ENCODE measurements at places on chromosomes 4 and X.

DNA sequence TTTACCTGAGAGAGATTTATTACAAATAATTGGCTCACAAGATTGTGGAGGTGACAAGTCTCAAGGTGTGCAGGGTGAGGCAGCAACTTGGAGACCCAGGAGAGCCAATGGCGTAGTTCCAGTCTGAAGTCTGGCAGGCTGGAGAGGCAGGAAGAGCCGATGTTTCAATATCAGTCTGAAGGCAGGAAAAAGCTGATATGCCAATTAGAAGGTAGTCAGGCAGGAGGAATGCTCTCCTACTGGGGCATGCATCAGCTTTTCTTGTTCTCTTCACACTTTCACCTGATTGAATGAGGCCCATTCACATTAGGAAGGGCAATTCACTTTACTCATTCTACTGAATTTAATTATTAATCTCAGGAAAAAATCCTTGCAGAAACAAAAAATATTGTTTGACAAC is 1351.7 kb upstream of the ADGRL3 start:
- no peak for DNase-seq

DNA sequence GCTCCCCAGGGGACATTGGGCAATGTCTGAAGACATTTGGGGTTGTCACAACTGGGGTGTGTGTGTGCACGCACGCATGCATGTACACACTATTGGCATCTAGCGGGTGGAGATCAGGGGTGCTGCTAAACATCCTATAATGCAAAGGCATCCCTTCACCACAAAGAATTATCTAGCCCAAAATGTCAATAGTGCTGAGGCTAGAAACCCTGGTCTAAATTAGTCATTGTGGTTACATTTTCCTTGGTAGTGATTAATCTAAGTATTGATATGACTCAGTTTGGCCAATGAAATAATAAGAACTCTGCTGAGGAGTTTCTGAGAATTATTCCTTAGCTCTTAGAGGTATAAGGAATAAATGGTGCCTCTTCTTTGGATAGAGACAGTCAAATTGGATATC is 200.2 kb downstream of the CLCN4 start:
- no peak for DNase-seq

- no peak for DNase-seq
Measured at GRCh38 chr4:137635108-137635507, 102.8 kb upstream of the PCDH18 start.

GRCh38 chr4:142598132-142598531 is 248.0 kb downstream of the INPP4B start:
- no peak for DNase-seq

- no peak for DNase-seq
Measured at GRCh38 chr4:153260132-153260531, 55.9 kb downstream of the TRIM2 start.

- no peak for DNase-seq
Measured at GRCh38 chr4:72218953-72219352, 187.2 kb downstream of the NPFFR2 start.

DNA sequence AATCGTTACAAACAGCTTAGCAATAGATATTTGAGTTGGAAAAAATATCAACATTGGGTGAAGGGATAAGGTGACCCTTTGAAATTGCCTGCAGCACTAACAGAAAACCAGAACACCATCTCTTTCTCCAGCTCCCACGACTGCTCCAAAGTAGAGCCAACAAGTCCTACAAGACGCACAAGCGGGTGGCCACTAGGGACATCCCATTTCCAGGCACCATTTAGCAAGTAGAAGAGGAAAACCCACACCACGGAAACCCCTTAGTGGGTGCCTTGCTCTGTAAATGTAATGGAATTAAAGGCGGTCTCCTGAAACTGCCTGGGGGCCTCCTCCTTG is 1.9 kb downstream of the ARHGAP6 start:
- no peak for DNase-seq

DNA sequence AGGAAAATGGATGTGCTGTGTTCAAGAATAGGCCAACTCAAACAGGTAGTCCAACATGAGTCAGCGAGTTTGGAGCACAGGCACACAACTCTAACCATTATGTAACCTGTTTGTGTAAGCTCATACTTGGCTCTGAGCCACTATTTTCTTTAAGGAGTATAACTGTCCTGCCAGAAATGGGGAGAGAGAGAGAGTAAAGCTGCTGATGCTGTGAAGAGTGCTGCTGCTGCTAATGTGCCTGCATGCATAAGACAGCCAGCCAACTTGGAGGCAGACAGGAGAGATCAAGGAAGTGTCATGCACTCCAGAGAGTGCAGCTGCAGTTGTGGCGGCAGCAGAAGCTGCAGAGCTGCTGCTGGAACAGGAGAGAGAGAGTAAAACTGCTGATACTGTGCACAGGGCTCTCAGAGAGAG is 11.7 kb upstream of the STATH start:
- no peak for DNase-seq
